ENCODE measurements at places on chromosomes 1 and 21. TPM values are rescaled to one million over a fixed set of nuclear protein-coding genes. Genes with fewer than 3 reads are reported as not detected.

DNA sequence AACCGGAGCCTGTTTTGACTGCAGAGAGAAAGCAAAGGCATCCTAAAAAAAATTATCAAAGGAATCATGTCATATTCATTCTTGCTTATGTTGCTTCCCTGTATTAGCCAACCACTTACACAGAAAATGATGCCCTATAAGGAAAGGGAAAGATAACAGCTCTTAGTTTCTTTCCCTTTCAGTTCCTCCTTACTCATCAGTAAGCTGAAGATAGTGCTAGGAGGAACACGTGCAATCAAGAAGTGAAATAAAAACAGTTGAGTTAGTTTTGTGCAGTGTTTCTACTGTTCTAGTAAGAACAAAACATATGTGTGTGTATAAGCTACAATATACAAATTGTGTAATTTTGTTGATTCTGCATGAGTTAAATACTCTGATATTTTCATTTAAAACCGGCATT is 45.3 kb upstream of the MTF2 start:
- DNase-seq, result no peak

DNA sequence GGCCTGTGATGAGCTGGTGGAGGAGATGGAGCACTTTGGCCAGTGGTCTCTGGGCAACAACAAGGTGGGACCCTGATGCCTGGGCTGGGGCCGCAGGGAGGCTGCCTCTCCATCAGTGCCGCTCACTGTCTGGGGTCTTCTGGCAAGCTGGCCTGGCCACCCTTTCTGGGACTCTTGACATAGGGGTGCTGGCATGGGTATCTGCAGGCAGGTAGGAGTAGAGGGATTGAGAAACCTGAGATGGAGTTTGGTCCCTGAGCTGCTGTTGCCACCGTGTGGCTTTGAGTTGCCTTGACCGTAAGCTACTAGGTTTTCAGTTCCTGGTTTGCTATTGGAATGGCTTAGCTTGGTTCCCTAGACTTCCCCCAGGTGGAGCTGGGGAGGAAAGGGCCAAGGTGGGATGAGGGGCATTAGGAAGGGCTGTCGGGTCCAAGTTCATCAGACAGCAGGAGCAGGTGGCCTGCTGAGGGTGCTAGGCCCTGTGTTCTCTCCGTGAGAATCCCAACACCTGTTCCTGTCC is 13.2 kb upstream of the MFN2 start:
- DNase-seq, result peak; percentile 55

DNA sequence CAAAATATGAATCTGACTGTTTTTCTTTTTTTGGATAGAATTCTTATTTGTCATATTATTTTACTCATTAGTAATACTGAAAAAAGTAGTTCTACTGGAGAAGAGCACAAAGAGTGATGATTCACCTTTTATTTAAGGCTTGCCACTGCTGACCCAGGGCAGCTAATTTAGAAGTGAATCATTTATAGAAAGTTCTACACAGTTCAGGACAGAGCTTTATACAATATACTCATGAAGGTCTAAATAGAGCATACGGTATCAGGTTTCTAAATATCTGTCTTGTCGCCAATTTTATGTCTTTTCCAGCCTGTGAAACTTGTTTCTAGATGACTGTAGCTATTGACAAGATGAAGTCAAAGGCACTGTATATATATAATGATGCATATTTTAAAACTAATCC is 25.0 kb downstream of the GIPC2 start:
- DNase-seq, result no peak

DNA sequence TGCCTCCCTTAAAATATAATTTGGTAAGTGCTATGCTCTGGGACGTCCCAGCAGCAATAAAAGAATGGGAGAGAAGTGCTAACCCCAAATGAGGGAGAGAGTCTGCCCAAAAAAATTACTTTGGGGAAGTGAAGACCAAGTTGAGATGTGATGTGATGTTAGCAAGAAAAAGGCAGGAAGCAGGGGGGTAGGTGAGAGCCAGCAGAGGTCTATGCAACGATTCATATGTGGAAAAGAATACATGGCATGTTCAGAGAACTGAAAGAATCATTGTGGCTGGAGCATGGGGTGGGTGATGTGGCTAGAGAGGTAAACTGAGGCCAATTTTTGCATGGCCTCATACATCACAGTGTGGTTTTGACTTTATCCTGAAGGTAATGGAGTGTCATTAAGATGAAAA is 5.6 kb upstream of the CTPS1 start:
- DNase-seq, result no peak

GRCh38 chr1:229657993-229658755 is 32.1 kb downstream of the URB2 start:
- no peak for DNase-seq

- DNase-seq, result no peak
Measured at GRCh38 chr21:34504595-34504994, 7.4 kb downstream of the KCNE1 start.

DNA sequence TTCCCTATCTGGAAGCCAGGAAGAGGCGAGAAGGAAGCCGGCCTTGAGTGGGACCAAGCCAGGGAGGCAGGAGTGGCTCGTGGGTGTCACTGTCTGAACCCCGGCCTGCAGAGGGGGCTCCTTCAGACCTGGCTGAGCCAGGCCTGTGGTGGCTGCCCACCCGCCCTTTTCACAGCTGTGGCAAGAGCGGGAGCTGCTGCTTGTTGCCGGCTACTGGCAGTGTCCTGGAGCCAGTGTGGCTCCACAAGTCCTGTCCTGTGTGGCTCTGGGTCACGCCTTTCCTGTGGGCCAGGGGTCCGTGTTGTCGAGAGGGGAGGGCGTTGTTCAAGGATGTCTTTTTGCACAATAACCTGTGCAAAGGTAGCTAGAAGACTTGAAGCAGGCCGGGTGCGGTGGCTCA is 1.3 kb downstream of the PFKL start:
- no peak for DNase-seq

DNA sequence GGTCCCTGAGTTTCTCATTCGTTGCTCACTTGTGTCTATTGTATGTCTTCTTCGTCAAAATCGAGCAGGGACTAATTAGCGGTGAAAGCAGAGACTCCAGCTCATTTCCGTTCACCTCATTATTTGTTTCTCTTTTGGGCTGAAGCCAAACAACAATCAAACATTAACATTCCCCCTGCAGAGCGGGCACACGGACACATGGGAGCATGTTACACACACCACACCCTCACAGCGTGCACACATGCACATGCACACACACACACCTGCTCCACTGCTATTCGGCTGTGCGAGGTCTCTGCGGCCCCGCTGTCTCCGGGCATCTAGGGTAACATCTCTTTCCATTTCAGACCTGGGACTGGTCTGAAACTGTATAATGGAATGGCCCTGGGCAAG is 58.5 kb upstream of the LRRC8D start:
- no peak for DNase-seq

The ADORA1 gene
- total RNA-seq, result 1.5 TPM

- DNase-seq, result no peak
Measured at GRCh38 chr1:94670273-94670672, 128.7 kb upstream of the F3 start.

- peak; percentile 19 for DNase-seq
Measured at GRCh38 chr1:29642519-29642918, 406.2 kb downstream of the PTPRU start.

The MTR gene
- 72.0 TPM for total RNA-seq

DNA sequence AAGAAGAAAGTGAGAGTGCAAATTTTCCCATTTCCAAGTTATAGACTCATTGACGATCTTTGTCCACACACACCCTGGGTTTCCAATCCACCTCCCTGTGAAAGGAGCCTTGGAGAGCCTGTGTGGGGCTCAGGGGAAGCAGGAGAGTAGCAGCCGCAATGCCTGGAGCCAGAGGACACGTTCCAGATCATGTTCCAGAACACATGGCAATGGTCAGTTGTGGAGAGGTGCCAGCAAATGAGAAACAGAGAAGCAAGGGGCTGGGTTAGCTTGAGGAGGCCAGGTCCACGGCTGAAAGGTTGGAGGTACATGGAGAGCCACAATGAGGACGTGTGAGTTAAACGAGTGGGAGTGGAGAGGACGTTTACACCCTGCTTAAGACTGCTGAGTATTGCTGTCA is 33.0 kb upstream of the SIPA1L2 start:
- no peak for DNase-seq

- DNase-seq, result peak; percentile 60
Measured at GRCh38 chr1:3352299-3352951, 102.0 kb upstream of the ARHGEF16 start.

DNA sequence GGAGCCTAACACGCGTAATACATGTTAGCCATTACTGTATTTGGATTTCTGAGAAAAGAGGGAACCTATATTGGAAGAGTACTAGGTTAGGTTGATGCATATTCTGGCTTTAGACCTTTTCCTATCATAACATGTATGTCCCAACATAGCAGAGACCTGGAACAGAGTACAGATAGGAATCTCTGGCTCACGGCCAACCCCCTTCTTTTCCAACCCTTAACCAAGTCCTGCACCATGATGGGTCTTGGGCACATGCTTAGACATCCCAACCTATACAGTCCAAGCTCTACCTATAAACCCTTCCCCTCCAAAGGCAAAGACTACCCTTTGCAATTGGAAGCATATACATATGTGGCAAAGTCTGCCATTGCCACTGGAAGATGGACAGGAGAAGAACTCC is 227.9 kb downstream of the TM2D1 start:
- DNase-seq, result no peak

GRCh38 chr1:79785561-79785960 is 779.0 kb upstream of the ADGRL4 start:
- no peak for DNase-seq

The PAPPA2 gene
- total RNA-seq, result 0.36 TPM

DNA sequence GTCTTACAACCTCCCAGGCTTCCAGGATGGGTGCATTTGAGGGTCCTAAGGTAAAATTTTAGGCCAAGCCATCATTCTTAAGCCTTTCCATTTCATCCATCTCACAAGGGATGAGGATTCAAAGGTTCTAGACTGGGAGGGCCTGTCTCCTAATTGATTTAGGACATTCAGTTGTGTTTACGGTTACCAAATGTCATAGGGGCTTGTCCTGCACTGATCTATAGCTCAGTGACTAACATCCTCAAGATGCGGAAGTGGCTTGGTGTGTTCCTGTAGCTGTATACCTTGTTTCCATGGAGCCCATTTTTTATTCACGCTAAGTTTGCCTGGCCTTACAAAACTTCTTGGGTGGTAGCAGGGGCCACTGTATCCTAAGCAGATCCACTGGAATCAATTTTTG is 52.8 kb downstream of the DUSP10 start:
- no peak for DNase-seq

The MYOG gene
- total RNA-seq, result not detected

The LRRC71 gene
- not detected for total RNA-seq

The MLLT11 gene
- total RNA-seq, result 1.4 TPM

DNA sequence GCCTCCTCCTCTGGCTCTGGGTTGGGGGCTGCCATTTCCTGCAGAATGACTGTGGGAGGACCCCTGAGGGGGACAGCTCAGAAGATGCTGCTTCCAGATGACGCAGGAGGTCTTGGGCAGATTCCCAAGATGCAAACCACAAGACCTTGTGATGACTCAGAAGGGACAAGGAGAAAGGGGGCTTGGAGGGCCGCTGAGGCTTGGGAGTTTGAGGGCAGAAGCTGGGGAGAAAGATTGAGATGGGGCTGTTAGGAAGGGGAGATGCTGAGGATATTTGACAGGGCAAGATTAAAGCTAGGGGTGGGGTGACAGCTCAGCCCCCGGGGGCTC is 7.5 kb downstream of the PTPRU start:
- DNase-seq, result no peak

DNA sequence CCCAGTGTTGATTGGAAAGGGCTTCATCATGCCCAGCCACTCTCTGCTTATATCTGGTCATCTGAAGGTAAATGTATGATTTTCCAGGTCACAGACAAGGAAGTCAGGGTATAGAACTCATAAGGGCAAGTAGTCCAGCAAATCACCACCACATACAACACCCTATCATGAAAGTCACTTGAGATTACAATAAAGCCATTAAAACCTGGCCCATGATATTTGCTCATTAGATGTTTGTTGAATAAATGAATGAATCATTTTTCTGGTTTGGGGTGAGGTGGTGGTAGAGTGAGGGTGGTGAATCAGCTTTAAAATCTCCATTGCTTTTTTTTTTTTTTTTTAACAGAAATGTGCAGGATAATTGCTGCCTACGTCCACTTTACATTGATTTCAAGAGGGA is 91.9 kb downstream of the TGFB2 start:
- no peak for DNase-seq

The FAM167B gene
- total RNA-seq, result 8.3 TPM

DNA sequence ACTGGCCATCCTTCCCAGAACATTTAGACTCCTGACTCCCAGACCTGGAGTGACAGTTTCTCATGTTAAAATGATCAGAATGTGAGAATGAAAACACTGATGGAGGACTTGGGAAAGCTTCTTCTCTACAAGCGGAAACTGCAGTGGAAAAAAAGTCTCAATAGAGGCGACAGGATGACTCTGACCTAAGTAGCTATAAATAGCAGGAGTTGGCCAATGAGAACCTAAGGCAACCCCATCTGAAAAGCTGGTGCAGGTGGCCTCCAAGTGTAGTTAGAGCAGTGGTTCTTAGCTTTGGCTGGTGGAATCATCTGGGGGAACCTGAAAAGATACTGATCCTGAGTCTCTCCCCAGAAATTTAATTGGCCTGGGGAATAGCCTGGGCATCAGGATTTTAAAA is 44.2 kb upstream of the EXOSC10 start:
- no peak for DNase-seq

- DNase-seq, result no peak
Measured at GRCh38 chr1:155272466-155273342, 600 bp downstream of the CLK2 start.

DNA sequence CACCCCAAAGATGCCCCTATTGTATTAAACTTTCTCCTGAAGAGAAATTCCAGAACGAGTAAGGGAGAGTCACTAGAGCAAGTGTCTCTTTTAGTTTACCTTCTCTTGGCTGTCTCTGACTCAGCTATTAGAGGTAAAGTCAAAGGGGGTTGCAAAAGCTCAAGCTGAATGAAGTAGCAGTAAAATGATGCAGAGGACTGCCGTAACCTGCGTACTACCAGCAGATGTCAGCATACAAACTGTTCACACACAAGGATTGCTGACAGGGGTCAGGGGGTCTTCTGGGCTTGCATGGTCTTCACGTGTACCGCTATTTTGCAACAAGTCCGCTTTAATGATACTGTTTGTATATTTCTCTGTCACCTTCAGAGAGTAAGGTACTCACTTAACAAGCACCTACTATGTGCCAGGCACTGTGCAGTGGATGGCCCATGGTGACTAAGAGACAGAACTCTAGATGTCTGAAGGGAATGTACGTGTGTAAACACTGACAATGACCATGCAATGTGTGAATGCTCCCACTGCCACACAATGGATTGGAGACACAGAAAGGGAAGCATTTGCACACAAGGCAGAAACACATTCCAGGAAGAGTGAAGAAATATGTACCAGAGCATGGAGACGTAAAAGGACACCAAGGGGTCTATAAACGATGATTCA is 34.9 kb downstream of the CHML start:
- DNase-seq, result no peak

Data from ureter (tissue), 1 donor.